SHP77 treated with DMSO at 0.1 percent for 48 hours (cell line): ENCODE measurements at places on chromosomes 7 and 10.

- no peak for DNase-seq
Measured at GRCh38 chr10:34723750-34724149, 91.3 kb downstream of the PARD3 start.

- no peak for DNase-seq
Measured at GRCh38 chr10:48788554-48788953, 103.9 kb downstream of the WDFY4 start.

- DNase-seq, result no peak
Measured at GRCh38 chr10:34244756-34245484, 570.2 kb downstream of the PARD3 start.

DNA sequence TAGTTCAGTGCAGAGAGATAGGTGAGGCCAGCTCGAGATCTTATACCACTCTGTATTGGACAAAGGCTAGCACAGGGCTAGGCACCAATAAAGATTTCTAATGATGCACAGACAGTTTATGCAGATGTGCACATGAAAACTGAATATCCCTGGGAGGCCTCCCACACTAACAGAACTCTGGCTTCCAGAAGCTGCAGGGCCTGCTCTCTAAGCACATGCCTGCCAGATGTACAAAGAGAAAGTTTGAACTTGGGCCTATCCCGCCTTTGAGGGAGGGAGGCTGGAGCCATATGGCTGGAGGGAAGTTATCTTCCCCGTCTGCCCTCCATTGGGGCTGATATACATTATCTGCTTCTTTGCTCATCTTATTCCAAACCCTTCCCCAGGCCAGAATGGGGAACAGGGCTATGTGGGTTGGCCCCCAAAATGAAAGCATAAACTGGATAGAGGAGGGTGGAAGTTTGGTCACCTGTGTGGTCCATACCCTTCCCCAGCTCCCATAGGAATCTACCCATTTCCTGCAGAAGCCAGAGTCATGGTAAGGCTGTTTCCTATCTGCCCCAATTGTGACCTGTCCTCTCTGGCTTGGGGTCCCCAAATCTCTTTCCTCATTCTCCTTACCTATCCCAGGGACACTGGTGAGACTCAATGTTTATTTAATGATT, 3.8 kb downstream of the KAZALD1 start:
- DNase-seq, result no peak

DNA sequence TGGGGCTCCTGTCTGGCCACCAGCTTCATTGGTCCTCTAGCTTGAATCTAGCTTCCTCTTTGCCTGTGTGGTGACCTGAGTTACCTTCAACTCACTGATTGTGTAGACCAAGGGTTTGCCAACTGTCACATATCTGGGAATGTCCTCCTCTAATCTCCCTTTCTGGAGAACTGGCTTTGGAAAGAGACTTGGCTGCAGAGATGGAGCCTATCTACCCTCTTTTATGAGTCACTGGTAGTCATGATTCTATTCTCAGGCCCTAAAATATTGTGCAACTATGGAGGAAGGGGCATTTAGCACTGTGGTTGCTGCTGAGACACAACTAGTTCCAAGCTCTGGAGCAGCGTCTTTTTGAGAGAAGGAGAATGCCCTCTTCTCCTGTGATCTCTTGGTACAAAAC, 691.3 kb downstream of the KCNMA1 start:
- no peak for DNase-seq
